ENCODE measurements at places on chromosomes 7 and 10.

- DNase-seq: no peak
These were observed 44.1 kb upstream of the MXI1 start for GRCh38 chr10:110163192-110163773.

- no peak for DNase-seq
These were observed 210.2 kb upstream of the AGK start for GRCh38 chr7:141340991-141341390.

DNA sequence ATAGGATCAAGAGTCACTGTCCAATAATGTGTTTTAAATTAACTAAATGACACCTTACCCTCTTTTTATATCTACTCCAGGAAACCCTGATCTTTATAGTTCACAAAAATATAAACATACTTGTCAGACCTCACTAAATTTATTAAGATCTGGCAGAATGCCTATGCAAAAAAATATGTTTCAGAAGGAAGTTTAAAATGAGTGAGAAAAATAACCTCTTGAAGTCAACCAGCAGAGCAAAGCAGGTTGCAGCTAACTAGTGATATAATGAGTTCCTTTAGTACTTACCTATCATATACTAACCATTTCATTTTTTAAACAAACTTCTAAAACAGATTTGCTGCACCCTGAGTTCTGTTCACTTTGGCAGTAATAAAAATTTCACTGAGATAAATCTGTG, 14.0 kb upstream of the HGF start:
- DNase-seq: no peak

DNA sequence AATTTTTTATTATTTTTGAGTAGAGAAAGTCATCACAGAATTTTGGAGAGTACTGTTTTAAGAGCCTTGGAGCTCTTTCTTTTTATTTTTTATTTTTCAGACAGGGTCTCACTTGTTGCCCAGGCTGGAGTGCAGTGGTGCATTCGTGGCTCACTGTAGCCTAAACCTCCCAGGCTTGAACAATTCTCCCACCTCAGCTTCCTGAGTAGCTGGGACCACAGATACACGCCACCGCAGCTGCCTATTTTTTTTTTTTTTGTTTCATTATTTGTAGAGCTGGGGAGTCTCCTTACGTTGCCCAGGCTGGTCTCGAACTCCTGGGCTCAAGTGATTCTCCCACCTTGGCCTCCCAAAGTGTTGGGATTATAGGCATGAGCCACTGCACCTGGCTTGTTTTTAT, 10.6 kb downstream of the CPA4 start:
- DNase-seq: no peak

DNA sequence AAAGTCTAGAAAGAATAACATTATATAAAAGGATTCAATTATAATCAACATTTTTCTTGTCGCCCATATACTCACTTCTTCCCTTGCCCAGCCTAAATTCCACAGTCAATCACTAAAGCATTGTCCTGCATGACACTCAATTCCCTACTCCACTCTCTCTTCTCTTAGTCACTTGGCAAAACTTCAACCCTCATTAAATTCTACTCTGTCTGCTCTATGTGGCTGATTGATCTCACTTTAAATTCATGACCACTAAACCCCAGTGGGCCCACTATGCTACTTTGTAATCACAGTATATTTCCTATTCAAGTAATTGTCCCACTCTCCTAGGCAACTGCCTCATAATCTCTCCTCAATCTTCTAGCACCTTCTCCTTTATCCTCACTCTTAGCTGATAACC, 54.1 kb downstream of the MTERF1 start:
- DNase-seq: no peak

DNA sequence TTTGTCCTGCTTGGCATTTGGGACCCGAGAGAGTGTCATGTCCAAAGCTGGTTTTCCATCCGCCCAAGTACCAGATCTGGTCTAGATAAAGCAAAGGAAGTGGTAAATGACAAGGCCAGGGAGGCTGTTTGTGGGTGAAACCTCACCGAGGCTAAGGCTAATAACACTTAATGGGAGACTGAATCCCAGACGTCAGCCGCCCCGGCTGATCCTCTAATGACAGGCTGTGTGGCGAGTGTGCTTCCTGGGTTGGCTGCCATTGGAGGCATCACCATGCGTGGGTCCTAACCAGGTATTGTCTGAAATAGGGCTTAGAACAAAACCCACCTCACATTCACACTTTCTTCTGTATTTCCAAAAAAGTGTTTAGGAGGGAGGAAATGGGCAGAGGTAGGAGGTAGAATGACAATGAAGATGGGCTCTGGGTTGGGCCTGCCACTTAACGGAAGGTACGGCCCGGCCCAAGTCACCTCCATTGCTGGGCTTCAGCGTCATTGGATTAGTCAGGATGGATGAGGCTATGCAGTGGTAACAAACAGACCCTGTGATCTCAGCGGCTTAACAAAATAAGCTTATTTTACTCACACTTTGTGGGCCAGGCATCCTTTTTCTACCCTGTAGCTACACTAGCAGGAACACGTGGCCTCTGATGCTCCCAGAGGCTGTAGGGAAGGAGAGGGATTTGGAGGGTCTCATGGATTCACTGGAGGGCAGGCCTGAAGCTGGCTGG, 59.7 kb downstream of the PROSER2 start:
- no peak for DNase-seq

GRCh38 chr7:71015252-71015900, 116.6 kb upstream of the GALNT17 start:
- DNase-seq: no peak

GRCh38 chr10:5317547-5318107, 47.1 kb upstream of the UCN3 start:
- DNase-seq: peak; percentile 2

GRCh38 chr7:109343678-109344077, 774.0 kb downstream of the DNAJB9 start:
- no peak for DNase-seq

GRCh38 chr7:28267012-28267411, 86.4 kb upstream of the JAZF1 start:
- no peak for DNase-seq

GRCh38 chr7:23287612-23288011, 11.5 kb upstream of the MALSU1 start:
- peak; percentile 64 for DNase-seq

DNA sequence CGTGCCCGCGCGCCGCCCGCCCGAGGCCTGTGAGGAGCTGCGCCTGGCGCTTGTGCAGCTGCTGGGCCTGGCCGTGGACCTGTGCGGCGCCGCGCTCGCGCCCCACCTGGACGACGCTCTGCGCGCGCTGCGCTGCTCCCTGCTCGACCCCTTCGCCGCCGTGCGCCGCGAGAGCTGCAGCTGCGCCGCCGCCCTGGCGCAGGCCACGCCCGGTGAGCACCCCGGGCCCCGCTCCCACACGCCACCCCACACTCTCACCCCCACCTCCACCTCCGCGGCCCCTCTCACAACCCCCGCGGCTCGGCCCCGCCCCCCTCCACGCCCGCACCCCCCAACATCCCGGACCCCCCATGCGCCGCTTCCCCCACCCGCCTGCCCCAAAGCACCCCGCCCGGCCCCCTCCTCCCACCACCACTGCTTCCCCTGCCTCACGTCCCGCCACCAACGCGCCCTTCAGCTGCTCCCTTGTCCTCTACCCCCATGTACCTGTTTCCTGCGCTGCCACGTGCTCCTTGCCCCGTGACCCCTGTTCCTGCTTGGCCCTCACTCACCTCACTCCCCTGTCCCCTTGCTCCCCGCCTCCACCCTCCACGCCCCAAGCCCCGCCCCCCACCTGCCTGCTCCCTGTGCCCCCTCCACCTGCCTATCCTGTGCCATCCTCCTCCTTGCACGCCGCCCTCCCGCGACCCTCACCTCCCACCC, at the start of gene PRKAR1B:
Gene PRKAR1B (minus strand): TSS at position 178 of the 702 bp plus-strand sequence. CDS start 15,776 bp downstream, outside the sequence.
- peak; percentile 39 for DNase-seq

DNA sequence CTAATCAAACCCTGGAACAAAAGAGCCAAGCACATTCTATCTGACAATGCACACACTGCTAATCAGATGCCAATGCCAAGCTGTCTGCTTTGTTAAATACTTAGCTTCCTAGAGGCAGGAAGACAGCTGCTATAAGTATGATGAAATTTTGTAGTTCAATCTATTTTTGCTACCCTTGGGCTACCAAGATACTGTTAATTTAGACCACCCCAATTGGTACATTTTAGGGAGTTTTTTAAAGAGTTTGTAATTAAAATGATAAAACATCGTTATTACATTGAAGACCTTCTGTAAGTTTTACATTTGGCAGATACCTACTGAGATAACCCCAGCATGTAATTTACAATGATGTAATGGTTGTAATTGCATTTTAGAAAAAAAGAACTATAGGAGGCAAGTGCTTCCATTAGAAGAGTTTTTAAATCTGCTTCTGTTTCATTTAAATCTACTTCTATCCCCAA, 268.5 kb downstream of the ADK start:
- no peak for DNase-seq

DNA sequence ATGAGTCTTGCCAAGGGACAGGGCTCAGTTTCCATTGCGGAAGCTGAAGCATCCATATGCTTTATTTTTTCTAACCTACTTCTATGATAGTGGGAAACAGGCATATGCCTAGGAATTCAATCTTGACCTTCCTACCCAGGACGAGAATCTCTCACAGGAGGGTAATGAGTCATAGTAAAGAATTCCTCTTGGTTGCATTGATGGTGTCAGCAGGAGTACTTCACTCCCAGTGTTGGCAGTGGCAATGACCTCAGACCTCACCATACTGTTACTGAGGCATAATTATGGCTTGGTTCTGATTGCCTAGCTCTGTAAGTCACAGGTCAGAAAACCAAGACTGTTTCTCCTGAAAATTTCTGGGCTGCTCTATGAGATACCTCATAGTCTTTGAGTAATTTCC, 552.9 kb downstream of the ARL4A start:
- no peak for DNase-seq

GRCh38 chr7:108049962-108050361, 47.0 kb upstream of the LAMB1 start:
- no peak for DNase-seq

- DNase-seq: peak; percentile 8
These were observed 324.9 kb downstream of the AGMO start for GRCh38 chr7:15236952-15237351.

GRCh38 chr10:101121654-101122031, 9.5 kb upstream of the TLX1 start:
- no peak for DNase-seq

- peak; percentile 39 for DNase-seq
These were observed 76.9 kb upstream of the KMT2C start for GRCh38 chr7:152512706-152513105.

DNA sequence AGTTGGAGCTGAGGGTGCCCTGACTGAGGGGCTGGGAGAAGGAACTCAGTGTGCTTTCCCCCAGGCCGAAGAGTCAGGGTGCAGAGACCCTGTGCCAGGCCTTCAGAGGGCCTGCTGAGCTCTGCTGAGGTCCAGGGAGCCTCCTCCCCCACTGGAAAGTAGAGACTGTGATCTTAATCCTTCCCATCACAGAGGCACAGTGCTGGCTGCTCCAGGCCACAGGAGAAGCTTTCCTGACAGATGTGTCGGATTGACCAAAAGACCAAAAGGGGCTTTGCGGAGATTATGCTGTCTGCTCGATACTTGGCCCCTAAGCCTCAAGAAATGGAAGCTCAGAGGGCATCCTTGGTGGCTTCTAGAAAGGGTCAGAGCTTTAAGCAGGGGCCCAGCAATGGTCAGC, 32.9 kb upstream of the BTRC start:
- no peak for DNase-seq

DNA sequence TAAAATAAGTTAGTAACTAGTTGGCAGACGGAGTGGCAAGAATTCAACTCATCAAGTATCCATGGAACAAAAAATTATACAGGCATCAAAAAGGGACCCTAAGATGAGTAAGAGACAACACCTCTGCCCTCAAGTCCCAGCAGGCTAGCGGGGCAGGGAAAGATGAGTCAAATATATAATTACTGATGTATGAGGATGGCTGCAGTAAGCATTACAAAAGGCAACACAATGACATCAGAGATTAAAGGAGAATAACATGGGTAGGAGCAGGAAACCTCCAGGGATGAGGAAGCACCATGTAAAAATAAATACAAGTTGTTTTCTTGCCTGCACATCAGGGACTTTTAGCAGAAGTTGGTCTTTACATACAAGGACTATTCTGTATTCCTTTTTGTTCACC, 49.4 kb downstream of the SCRN1 start:
- DNase-seq: no peak

DNA sequence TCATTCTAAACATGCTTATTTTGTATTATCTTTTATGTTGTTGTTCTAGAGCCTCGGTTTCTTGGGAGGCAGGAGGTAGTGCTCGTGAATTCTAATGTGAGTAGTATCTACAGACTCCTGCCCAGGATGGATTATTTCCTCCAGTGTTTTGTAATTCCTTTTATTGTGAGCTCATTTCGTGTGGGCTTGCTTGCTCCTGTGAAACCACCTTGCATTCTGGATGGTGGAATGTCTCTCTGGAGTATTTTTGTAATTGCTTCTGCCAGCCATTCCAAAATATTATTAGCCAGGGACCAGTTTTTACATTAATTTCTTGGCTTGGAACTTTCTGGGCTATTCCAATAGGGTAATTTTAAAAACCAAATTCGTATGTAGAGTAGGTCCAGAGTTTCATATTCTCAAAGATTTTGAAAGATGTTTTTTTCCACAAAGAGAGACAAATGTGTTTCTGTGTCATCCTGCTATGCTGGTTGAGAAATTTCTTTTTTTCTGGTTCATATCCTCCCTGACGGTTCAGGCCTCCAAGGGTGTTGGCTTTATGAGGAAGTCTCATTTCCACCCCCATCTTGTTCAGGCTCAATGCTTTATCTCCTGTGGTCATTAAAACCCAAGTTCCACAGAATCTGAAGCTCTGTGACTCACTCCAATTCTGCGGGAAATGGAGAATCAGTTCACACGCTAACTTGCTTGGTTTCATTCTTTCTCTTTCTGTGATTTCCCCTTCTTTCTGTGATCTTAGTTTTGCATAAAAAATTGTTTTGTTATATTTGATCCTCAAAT, 41.7 kb upstream of the CALD1 start:
- DNase-seq: peak; percentile 12

- no peak for DNase-seq
These were observed 34.1 kb downstream of the GET4 start for GRCh38 chr7:910441-910861.

DNA sequence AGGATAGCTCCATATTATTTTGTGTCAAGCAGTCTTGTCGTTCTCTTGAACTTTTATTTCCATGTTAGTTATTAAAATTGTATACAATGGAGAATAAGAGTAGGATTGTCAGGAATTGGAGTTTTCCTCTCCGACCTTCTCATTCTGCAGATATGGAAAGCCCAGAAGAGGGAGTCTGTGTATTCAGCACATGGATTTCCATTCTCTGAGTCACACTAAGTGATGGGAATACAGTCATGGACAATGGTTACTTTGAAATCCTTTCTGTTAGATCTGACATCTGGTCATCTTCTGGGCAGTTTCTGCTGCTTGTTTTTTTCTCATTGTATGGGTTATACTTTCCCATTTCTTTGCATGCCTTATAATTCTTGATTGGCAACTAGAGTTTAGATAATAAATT, 5.0 kb upstream of the TASOR2 start:
- no peak for DNase-seq

- no peak for DNase-seq
These were observed 76.7 kb downstream of the SKAP2 start for GRCh38 chr7:26787701-26788100.

GRCh38 chr10:133420579-133420978, 3.8 kb downstream of the SPRN start:
- DNase-seq: no peak

- DNase-seq: peak; percentile 58
These were observed 19.0 kb upstream of the C10orf71 start for GRCh38 chr10:49280001-49280408.

- DNase-seq: no peak
These were observed 123.1 kb downstream of the CLEC2L start for GRCh38 chr7:139646566-139646965.
